GM12878 (cell line): ENCODE measurements at places on chromosomes 3 and 15. TPM values are rescaled to one million over a fixed set of nuclear protein-coding genes. Genes with fewer than 3 reads are reported as not detected.
A peak's percentile ranks its signal among the peaks of the same experiment; 100 is the strongest.

Gene WDR93
- not detected in 2 replicates for total RNA-seq

Gene RAD18
- 25.5 and 28.3 TPM in 2 replicates for total RNA-seq

Gene NLGN1
- total RNA-seq: not detected in 2 replicates

Gene C3orf52
- total RNA-seq: 0.15 and 0.19 TPM in 2 replicates

DNA sequence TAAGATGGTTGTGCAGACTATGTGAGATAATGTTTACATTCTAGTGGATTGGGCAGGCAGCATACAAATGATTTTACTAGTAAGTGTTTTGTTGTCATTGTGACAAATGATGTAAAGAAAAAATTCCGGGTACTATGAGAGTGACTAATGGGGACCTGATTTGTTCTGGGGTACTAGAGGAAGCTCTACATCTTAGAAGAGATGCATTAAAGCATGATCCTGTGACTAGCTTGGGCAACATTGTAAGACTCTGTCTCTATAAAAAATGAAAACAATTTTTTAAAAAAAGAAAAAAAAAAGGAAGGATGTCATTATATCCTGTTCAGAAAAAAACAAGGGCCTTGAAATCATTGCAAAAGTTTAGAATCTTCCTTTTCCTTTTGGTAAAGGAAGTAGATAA lies 58.1 kb upstream of the MYRIP start:
- no peaks in the 10 kb centered on the region for H3K36me3 ChIP-seq
- no peak overlapping the region for H3K4me3 ChIP-seq
- H3K27me3 ChIP-seq: no peaks in the 10 kb centered on the region

- no peak overlapping the region for H3K27ac ChIP-seq
- no peaks in the 10 kb centered on the region for H3K27me3 ChIP-seq
- H3K4me3 ChIP-seq: no peak overlapping the region
- H3K4me1 ChIP-seq: no peaks in the 10 kb centered on the region
- no peak for DNase-seq
- H3K36me3 ChIP-seq: no peaks in the 10 kb centered on the region
Measured at GRCh38 chr3:66747696-66748095, 246.9 kb upstream of the LRIG1 start.

Gene GABRR3
- not detected in 2 replicates for total RNA-seq

GRCh38 chr15:69997813-69998212 lies 99.9 kb downstream of the TLE3 start:
- no peak for DNase-seq
- peaks cover 19% of the 10 kb centered on the region for H3K4me1 ChIP-seq
- no peak overlapping the region for H3K27ac ChIP-seq
- no peaks in the 10 kb centered on the region for H3K27me3 ChIP-seq

DNA sequence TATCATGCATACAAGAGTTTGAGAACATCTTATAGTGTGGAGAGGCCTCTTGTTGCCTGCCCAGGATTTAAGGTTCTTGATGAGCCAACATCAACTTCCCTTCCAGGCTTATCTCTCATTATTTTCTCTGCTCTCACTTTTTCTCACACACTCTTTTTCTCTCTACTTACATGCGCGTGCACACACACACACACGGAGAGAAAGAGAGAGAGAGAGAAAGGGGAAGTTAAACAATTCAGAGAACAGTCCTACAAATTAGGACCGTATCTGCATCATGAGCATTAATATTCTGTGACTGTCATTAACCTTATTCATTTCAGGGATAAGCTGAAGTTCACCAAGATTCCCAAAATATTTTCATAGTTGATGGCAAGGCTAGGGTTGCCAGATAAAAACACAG lies 269.0 kb downstream of the ZNF621 start:
- DNase-seq: no peak
- no peaks in the 10 kb centered on the region for H3K4me1 ChIP-seq
- no peaks in the 10 kb centered on the region for H3K27me3 ChIP-seq
- H3K36me3 ChIP-seq: no peaks in the 10 kb centered on the region

DNA sequence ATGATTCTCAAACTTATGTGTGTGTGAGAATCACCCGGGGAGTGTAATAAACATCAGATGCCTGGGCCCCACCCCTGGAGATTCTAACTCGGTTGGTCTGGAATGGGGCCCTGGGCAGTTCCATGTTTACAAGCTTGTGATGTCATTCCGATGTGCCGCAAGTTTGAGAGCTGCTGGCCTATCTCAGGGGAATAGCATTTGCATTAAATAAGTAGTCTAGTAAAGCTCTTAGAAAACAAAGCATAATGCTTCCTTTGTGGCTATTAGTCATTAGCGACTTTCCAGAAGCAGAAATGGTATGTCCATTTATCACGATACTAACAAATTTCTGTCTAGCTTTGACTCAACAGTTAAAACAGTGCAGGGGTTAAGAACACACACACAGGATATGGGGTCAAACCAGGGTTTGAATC lies 20.9 kb downstream of the PGBD4 start:
- H3K27me3 ChIP-seq: no peaks in the 10 kb centered on the region
- no peaks in the 10 kb centered on the region for H3K36me3 ChIP-seq
- no peak overlapping the region for H3K27ac ChIP-seq
- no peaks in the 10 kb centered on the region for H3K4me1 ChIP-seq
- peak; percentile 42 for DNase-seq

DNA sequence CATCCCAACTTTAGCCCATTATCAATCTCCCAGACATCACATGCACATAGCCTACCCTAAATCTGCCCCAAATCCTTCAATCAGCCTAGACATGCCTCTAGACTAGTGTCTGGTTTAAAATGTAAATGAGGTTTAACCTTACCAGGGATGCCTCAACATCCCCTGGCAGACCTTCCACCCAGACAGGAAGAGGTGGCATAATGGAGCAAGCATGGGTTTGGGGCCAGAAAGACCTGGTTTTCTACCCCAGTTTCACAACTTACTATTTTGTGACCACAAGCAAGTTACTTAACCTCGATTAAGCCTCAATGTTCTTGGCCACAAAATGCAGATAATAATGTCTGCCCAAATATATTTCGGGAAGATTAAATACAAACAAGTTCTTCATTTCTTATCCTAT lies 28.3 kb upstream of the THBS1 start:
- H3K4me3 ChIP-seq: no peak overlapping the region
- peaks cover 20% of the 10 kb centered on the region for H3K4me1 ChIP-seq
- no peaks in the 10 kb centered on the region for H3K27me3 ChIP-seq
- no peaks in the 10 kb centered on the region for H3K36me3 ChIP-seq
- no peak overlapping the region for H3K27ac ChIP-seq
- DNase-seq: no peak

DNA sequence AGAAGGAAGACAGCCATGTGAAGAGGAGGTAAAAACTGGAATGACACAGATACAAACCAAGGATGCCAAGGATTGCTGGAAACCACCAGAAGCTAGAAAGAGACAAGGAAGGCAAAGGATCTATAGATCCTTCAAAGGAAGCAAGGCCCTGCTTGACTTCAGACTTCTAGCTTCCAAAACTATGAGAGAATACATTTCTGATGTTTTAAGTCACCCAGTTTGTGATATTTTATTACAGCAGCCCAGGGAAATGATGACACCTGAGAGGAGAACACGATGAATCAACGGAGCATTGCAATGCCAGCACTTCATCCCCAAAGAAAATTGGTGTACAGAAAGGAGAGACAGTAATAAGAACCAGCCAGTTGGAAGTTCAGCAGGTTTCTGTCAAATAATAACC lies 116.3 kb downstream of the MAGI1 start:
- no peak overlapping the region for H3K4me3 ChIP-seq
- no peaks in the 10 kb centered on the region for H3K4me1 ChIP-seq
- no peaks in the 10 kb centered on the region for H3K36me3 ChIP-seq
- H3K27me3 ChIP-seq: no peaks in the 10 kb centered on the region
- DNase-seq: no peak
- no peak overlapping the region for H3K27ac ChIP-seq

DNA sequence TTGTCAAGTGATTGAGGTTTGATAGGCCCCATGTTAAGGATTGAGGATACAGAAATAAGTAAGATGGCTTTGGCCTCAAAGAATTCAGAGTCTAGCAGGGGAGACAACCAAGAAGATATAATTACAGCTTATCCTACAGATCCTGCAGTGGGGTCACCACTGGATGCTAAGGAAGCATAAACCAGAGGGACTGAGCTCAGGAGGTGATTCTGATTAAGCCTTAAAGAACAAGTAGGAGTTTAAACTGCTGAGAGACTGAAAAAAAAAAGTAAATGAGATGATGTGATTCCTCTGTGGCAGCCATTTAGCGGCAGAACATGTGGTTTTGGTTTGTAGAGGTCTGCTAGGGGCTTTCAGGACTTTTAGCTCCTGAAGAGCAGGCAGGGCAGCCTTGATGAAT lies 72.1 kb upstream of the ROPN1 start:
- H3K36me3 ChIP-seq: no peaks in the 10 kb centered on the region
- no peak for DNase-seq
- H3K27me3 ChIP-seq: peaks cover 3% of the 10 kb centered on the region
- H3K27ac ChIP-seq: no peak overlapping the region
- H3K4me3 ChIP-seq: no peak overlapping the region

DNA sequence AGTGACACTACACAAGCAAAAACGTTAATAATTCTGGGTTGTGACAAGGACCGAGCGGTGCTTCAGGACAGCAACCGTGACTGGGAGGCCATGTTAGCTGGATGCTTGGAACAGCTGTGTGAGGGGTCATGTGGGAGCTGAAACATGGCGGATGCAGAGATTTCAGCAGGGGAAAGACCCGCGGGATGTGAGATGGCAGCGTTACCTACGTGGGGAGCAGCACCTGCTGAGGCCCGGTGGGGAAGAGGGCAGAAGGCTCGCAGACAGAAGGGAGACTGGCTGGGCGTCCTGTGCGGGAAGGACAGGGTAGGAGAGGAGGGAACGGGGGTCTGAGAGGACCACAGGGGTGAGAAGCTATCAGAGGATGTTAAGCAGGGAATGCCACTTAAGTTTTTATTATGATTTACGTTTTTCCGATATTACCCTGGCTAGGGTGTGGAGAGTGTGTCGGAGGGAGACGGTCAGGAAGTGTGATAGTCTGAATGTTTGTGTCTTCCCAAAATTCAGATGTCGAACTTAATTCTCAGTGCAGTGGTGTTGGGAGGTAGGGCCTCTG lies 228.8 kb upstream of the LYSMD4 start:
- H3K4me1 ChIP-seq: no peaks in the 10 kb centered on the region
- no peaks in the 10 kb centered on the region for H3K27me3 ChIP-seq

- peaks cover 58% of the 10 kb centered on the region for H3K4me1 ChIP-seq
- H3K36me3 ChIP-seq: no peaks in the 10 kb centered on the region
- no peak for DNase-seq
Measured at GRCh38 chr3:15812183-15812582, 14.4 kb upstream of the ANKRD28 start.

Gene CELSR3
- 1.6 TPM in 2 replicates for total RNA-seq

DNA sequence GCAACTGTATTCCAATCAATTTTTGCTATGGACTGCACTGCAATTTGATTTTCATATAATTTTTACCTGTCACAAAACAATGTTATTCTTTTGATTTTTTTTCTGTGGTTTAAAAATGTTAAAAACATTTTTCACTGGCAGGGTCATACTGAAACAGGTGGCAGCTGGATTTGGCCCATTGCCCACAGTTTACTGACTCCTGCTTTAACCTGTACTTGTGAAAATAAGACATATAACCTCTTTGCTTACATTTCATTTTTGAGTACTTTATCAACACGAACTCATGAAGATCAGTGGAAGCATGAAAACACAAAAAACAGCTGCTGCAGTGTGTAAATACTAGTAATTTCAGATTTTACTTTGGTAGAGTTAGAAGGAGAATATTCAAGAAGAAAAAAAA lies 313.1 kb downstream of the WDR72 start:
- no peak overlapping the region for H3K4me3 ChIP-seq
- H3K36me3 ChIP-seq: no peaks in the 10 kb centered on the region
- DNase-seq: no peak
- no peaks in the 10 kb centered on the region for H3K27me3 ChIP-seq
- no peak overlapping the region for H3K27ac ChIP-seq

- no peaks in the 10 kb centered on the region; the same call in 1 of the 2 replicates for H3K27me3 ChIP-seq
- H3K4me3 ChIP-seq: no peak overlapping the region
- no peak for DNase-seq
- no peak overlapping the region for H3K27ac ChIP-seq
- H3K4me1 ChIP-seq: no peaks in the 10 kb centered on the region
- H3K36me3 ChIP-seq: no peaks in the 10 kb centered on the region
Measured at GRCh38 chr15:62254137-62254934, 89.3 kb upstream of the C2CD4B start.

Gene MGLL
- 103 and 112 TPM in 2 replicates for total RNA-seq

DNA sequence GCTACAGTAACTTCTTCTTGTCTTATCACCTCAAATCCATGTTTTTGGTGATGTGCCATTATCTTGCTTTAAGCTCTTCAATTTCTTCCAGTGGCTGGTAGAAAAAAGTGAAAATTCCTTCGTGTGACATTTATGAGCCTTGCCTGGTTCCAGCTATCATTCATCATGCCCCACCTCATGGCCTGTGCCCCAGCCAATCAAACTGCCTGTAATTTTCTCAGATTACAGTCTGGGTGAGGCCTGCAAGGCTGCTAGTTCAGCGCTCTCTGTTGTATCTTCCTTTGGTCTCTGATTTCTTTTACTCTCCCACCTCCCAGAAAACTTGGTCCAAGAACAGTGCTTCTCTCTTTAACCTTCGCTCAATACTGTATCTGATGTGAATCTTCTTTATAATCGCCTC lies 249.3 kb upstream of the ZNF717 start:
- no peaks in the 10 kb centered on the region for H3K27me3 ChIP-seq
- no peak overlapping the region for H3K4me3 ChIP-seq
- no peak for DNase-seq
- H3K36me3 ChIP-seq: no peaks in the 10 kb centered on the region

DNA sequence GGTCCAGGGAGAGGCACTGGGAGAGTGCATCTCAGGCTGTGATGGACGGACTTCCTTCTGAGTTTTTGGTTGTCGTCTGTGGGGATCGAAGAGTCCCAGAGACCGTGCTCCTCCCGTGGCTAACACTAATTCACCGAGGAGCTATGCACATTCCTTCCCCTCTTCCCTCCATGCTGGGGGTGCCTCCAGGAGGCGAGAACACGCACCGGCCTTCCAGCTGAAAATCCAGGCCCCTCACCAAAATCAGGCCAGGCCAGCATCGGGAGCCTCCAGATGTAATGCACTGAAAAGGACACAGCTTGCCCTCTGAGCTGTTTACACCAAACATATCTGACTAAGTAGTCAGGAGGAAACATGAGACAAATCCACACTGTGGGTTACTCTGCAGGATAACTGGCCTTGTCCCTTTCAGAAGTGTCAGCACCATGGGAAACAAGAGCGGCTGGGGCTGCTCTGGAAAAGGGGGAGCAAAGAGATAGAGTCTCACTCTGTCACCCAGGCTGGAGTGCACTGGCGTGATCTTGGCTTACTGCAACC lies 5.5 kb downstream of the RNU5B-1 start:
- H3K27ac ChIP-seq: no peak overlapping the region
- H3K36me3 ChIP-seq: no peaks in the 10 kb centered on the region
- no peaks in the 10 kb centered on the region for H3K27me3 ChIP-seq
- H3K4me1 ChIP-seq: 0 out of 2 replicates have a peak, but pooled peaks cover 4% of the 10 kb centered on the region
- no peak for DNase-seq
- H3K4me3 ChIP-seq: no peak overlapping the region

Gene COL6A5
- total RNA-seq: not detected in 2 replicates

- no peaks in the 10 kb centered on the region for H3K4me1 ChIP-seq
- no peaks in the 10 kb centered on the region for H3K27me3 ChIP-seq
- no peak for DNase-seq
Measured at GRCh38 chr3:31004025-31004678, 109.7 kb upstream of the GADL1 start.

GRCh38 chr3:11386465-11387113 lies 114.4 kb downstream of the ATG7 start:
- no peaks in the 10 kb centered on the region; the same call in 1 of the 2 replicates for H3K36me3 ChIP-seq
- DNase-seq: no peak
- no peaks in the 10 kb centered on the region; the same call in 1 of the 2 replicates for H3K4me1 ChIP-seq
- H3K4me3 ChIP-seq: no peak overlapping the region

Gene IL16
- 51.2 and 52.1 TPM in 2 replicates for total RNA-seq

Gene KLHL40
- not detected in 2 replicates for total RNA-seq
